ENCODE measurements at places on chromosomes 12 and 14.
A peak's percentile ranks its signal among the peaks of the same experiment; 100 is the strongest.

GRCh38 chr14:100866666-100867630 lies 36.6 kb downstream of the RTL1 start:
- DNase-seq: peak; percentile 19

DNA sequence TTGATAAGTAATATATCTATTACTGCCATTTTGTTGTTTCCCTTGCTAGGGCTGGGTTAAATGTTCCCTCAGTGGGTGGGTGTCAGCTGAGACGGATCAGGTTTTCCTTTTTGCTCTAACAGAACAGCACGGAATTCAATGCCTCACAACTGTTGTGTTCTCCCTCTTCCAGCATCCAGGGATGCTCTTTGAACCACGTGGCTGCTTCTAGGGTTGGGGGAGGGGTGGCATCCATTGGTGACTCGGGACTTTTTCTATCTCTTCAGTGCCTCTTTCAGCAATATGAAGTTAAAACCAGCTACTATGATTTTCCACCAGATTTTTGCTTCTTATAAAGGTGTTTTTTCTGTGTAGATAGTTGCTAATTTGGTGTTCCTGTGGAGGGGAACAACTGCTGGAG lies 884.9 kb upstream of the FOXG1 start:
- DNase-seq: no peak

GRCh38 chr14:32313844-32314376 lies 15.2 kb upstream of the AKAP6 start:
- no peak for DNase-seq

DNA sequence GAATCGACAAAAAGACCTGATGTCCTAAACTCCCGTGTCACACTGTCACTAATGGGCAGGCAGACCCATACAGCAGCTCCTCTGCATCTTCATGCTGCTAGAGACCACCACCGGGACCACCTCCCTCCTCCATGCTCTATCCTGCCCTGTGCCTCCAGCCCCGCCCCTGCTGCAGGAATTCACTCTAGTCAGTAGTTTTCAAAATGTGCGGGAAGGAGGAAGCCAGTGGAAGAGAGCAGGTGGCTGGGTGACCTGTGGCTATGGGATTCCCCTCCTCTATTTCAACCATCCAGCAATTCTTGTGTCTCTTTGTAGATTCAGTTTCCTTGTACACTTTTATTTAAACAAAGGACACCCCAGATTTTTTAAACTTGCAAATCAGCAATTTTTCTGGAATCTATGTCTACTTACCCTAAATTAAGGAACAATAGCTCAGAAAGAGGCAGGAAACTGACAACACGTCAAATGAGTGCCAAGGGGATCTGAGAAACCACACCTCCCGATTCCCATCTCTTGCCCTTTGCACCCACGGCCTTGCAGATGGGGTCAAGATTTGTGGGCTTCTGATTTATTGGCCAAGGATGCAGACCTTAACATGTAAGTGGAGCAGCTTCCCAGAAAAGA lies 20.4 kb upstream of the MAP1LC3B2 start:
- DNase-seq: no peak

GRCh38 chr14:39406560-39406959 lies 25.7 kb downstream of the FBXO33 start:
- DNase-seq: no peak

DNA sequence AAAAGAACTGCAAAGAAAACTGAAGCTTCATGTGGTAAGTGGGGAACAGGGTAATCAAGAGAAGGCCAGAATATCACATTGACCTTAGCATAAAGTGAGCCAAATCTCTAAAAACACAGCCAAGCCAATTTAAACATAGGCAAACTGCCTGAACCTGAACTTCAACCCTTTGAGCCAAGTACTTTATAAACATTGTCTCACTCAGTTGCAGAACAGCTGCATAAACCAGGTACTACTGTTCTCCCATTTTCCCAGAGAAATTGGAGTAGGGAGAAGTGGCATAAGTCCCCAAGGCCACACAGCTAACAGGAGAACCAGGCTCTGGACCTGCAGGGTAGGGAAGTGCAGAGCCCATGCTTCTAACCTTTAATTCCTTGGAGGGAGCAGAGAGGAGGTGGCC lies 30.4 kb upstream of the FKBP4 start:
- DNase-seq: no peak

DNA sequence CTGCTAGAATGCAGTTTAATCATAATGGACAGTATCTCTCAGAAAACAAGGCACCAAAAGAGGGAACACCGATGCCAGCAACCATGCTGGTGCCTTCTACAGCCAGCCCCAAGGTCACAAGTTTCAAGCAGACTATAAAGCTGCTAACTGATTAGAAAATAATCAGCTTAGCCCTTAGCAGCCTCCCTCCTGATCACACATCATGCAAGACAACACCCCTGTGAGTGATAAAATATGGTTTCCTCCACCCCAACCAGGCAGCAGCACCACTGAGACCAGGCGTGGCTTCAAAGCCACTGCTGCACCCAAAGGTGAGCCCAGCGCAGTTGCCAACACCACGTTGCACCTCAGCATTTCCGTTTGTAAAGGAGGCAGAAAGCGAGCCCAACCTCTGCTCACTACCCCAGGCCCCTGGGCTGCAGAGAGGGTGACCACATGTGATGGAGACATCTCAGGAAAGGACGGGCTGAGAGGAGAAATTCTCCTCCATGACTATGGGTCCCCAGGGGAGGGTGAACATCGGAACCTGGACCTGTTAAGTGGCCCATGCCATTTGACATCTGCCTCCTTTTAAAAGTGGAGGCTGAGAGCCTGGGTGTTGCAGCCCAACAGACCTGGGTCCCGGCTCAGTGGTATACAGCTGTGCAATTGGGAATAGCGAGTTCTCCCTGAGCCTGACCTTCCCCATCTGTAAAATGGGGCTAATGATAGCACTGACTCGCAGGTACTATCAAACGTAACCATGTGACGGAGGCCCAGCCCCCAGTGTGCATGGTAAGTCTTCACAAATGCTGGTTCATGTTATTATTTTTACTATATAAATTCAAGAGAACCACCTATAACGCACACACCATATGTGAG lies 11.5 kb downstream of the ZFP36L1 start:
- no peak for DNase-seq

GRCh38 chr12:54038284-54038870 lies 5.5 kb downstream of the HOXC5 start:
- no peak for DNase-seq

- DNase-seq: no peak
Observed at GRCh38 chr14:25050269-25051150, 563 bp upstream of the STXBP6 start.

- no peak for DNase-seq
Observed at GRCh38 chr12:54007538-54008259, 1.1 kb upstream of the HOXC8 start.

DNA sequence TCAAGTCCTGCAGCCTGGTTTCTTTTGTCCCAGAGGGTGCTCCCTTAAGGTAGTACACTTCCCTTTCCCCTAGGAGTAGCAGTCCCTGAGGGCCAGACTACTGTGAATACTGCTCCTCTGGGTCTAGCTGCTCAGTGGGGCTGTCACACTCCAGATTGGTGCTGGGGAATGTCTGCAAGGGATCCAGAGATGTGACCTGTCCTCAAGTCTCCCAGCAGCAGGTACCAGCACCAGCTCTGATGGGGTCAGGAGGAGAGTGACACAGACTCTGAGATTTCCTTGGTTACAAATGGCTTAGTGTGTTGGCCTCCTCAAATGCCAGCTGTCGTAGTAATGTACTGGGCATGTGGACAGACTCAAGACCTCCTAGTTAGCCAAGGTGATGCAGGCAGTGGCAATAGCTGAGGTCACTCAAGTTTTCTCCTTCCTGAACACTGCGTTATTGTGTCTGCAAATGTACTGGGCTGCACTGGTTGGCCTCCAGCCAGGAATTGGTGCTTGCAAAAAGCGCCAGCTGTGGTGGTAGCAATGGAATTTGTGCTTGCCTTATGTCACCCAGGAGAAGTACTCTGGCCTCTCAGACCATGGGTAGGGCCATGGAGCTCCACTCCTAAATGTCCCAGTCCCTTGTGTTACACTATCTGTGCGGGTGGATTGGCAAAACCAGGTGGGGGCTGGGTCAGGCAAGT lies 36.4 kb upstream of the AEBP2 start:
- peak; percentile 57 for DNase-seq
